ENCODE measurements at places on chromosomes 12 and 14.

- DNase-seq, result no peak
These were observed 37.6 kb upstream of the BICD1 start for GRCh38 chr12:32069071-32069470.

DNA sequence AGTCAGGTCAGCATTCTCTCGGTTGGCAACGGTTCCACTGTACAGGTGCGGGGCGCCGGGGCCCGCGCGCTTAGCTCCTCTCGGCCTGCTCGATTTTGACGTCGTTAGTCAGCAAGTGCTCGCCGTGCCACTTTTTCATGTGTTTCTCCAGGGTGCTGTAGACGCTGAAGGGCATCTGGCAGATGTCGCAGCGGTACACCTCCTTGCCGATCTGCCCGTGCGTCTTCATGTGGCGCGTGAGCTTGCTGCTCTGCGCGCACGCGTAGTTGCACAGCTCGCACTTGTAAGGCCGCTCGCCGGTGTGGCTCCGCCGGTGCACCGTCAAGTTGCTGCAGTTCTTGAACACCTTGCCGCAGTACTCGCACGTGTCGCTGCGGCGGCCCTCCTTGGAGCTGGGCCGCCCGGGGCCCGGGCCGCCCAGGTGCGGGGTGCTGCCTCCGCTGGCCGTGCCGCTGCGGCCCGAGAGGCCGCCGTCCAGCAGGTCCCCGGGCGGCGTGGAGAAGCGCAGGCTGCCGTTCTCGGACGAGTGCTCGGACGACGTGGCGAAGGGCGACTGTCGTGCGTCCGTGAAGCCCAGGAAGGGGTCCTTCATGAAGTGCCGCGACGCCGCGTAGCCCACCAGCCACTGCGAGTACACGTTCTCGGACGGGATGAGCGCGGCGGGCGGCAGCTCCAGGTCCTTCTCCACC is 97.8 kb downstream of the BCL11B start:
- DNase-seq, result no peak

GRCh38 chr12:90972226-90972625 is 17.2 kb upstream of the CCER1 start:
- no peak for DNase-seq

GRCh38 chr12:51318846-51319599 is 5.0 kb downstream of the BIN2 start:
- no peak for DNase-seq

GRCh38 chr12:47190271-47190750 is 110.6 kb upstream of the AMIGO2 start:
- no peak for DNase-seq

GRCh38 chr12:44509471-44509870 is 366.6 kb downstream of the NELL2 start:
- DNase-seq, result no peak

- DNase-seq, result no peak
These were observed 160.3 kb upstream of the ABCD2 start for GRCh38 chr12:39779768-39780340.

DNA sequence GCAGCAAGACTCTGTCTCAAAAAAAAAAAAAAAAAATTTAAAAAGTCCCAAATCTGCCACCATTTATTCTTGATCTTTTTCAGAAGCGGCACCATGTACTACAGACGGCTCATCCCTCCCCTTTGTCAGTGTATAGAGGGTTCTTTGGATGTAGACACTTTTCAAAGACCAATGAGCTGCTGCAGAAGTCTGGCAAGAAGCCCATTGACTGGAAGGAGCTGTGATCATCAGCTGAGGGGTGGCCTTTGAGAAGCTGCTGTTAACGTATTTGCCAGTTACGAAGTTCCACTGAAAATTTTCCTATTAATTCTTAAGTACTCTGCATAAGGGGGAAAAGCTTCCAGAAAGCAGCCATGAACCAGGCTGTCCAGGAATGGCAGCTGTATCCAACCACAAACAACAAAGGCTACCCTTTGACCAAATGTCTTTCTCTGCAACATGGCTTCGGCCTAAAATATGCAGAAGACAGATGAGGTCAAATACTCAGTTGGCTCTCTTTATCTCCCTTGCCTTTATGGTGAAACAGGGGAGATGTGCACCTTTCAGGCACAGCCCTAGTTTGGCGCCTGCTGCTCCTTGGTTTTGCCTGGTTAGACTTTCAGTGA is 6.5 kb upstream of the ACACB start:
- no peak for DNase-seq

DNA sequence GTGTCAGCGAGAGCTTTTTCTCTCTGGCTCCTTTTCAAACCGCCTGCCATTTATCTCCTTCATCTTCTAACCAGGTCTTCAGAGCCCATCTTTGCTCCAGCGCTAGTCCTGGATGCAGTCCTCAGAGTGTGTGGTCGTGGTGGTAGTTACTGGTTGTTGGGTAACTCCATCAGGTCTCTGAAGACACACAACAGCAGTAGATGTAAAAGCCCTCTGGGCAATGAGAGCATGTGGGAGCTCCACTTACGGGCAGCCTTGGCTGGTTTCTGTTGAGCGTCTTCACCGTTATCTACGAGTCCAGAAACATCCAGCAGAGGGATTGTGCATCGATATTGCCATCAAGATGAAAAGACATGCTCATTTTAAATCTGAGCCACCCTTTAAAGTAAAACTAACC is 61.2 kb downstream of the FBXL14 start:
- DNase-seq, result no peak

DNA sequence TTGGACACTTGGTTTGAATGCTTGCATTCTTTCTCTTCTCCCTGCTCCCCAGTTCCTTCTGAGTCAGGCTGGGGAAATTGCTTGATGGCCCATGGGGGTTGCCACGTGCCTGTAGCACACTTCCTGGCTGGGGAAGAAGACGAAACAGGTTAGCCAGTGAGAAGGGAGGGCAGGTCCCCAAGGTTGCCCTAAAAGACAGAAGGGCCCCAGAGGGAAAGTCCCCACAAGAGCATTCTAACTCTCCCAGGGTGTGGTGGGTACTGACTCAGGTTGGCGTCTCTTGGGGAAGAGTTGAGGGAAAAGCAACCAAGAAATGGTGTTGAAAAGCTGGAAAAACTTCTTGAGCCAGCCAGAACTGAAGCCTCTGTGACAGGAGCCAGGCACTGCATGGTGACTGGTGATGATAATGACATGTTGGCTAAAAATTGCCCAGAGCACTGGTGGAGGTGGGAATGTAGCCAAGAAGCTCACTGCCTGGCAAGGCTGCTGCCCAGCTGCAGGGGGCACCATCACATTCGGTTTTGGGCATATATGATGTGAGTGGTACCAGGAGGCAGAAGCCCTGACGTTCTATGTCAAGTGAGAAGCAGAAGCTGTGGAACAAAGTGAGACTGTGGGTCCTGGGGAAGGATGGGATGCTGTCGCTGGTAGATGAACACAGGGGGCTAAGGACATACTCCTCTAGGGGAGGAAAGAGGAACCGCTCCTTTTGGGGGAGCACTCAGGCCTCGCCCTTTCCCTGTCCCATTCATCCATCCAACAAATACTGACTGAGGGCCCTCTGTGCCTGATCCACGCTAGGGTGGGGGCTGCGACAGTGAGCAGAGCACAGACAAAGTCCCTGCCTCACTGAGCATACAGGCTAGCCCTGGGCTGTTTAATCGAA is 8.1 kb upstream of the RABGGTA start:
- no peak for DNase-seq

- no peak for DNase-seq
These were observed 102.9 kb downstream of the RPS29 start for GRCh38 chr14:49483268-49483667.

GRCh38 chr14:56903304-56903969 is 93.2 kb upstream of the OTX2 start:
- no peak for DNase-seq

DNA sequence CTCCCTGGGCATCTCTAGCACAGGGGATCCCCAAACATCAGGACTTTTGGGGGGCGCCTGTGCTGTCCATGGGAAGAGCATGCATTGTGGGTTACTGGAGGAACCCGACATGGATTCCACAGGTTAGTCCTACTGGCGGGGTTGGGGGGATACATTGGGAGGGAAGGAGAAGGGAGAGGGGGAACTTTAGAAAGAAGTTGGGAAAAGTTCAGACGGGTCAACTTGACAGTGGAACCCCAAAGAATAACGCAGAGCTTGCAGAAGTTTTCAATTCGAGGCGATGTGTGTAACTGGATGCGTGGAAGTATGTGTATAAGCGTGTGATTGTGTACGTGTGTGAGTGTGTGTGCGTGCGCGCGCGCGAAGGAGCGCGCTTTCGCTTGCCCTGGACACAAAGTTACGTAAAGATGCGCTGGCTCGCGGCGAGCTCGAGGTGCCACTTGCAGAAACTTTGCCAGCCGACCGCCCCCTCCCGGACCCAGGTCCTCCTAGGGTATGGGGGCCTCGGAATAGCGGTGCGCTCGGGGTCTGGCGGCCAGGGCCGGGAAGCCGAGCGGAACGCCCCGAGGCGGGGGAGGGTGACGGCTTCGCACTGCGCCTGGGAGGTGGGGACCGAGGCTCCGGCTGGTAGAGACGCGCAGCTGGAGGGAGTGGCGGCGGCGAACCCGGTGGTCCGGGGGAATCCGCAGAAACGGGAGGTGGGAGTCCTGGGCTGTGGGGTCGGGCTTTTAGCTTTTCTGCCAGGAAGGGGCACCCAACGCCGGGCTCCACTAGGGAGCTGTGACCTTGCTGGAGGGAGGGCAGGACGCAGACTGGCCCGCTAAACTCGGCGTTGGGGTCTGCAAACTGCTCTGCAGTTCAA is 669 bp downstream of the RFX4 start:
- peak; percentile 76 for DNase-seq

GRCh38 chr12:54036620-54037359 is 3.9 kb downstream of the HOXC5 start:
- no peak for DNase-seq

- peak; percentile 76 for DNase-seq
These were observed at the start of gene INF2 for GRCh38 chr14:104689109-104689880. Gene INF2, plus strand, starts transcription at chr14:104689618. Its CDS starts 11,748 bp downstream, at chr14:104701366.

DNA sequence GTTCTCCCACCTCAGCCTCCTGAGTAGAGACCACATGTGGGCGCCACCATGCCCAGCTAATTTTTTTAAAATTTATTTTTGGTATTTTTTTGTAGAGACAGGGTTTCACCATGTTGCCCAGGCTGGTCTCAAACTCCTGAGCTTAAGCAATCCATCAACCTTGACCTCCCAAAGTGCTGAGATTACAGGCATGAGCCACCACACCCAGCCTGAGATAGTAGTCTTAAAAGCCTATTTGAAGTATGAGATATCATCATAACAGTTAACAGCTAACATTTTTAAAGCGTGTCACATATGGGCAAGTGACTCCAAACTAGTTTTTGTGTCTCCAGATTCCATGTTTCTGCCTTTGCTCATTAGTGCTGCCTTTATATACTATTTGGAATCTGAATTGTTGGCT is 74.6 kb upstream of the WSCD2 start:
- DNase-seq, result no peak

DNA sequence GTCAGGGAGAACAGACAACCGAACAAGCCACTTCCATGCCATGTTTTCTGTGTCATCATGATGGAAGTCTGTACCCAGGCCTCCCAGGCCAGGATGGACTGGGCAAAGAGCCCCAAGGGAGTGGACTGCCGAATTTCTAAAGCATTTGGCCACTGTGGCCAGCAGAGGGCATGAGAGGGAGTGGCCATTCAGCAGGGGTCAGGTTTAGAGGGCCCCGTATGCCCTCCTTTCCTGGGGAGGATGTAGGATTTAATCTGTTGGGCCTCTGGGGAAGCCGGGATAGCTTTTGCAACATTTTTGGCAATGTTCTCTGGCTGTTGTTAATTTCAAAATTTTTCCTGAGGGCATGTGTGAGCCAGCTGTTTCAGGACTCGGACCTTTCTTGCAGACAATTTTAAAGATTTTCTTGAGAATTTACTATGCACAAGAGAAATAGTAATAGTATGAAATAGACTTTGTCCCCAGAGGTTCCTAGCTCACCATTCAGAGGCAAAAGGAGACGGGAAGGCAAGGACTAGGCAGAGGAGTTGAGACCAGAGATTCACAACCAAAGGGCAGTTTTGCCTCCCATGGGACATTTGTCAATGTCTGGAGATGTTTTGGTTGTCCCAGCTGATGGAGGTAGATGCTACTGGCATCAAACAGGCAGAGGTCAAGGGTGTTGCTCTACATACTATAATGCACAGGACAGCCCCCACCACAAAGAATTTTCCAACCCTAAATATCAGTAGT is 18.0 kb downstream of the ACACB start:
- no peak for DNase-seq

GRCh38 chr12:3416670-3417069 is 74.3 kb upstream of the PRMT8 start:
- DNase-seq, result no peak

GRCh38 chr12:47942614-47943225 is 20.7 kb upstream of the TMEM106C start:
- DNase-seq, result no peak

Measured in left lung (tissue), 14 donors.